ENCODE measurements at places on chromosomes 7 and 10.

GRCh38 chr7:100642534-100642907 lies 1.2 kb upstream of the TFR2 start:
- DNase-seq = peak; percentile 42

- no peak for DNase-seq
These were observed 673.1 kb downstream of the TNS3 start for GRCh38 chr7:46908770-46909169.

DNA sequence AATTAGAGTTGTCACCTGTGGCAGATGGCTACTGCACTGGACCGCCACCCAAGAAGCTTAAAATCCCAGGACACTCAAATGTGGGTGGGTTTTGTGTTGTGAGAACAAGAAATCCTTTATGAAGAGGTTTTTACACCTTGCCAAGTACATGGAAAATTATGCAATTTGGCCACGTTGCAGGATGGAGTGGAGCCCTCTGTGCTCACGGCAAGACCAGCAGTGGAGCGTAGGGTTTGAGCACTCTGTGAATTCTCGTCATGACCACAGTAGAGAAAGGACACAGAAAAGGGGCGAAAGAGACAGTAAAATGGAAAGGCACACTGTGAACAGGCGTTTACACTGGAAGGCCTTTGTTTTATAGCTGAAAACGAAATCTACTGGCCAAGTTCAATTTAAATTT lies 222.6 kb downstream of the ADARB2 start:
- no peak for DNase-seq

GRCh38 chr7:50504646-50505546 lies 54.7 kb upstream of the FIGNL1 start:
- DNase-seq = no peak

GRCh38 chr7:133535308-133535707 lies 282.4 kb downstream of the EXOC4 start:
- no peak for DNase-seq

GRCh38 chr7:29337546-29338116 lies 143.1 kb downstream of the CHN2 start:
- DNase-seq = peak; percentile 57

- DNase-seq = no peak
These were observed 191.0 kb upstream of the BET1 start for GRCh38 chr7:94195201-94195600.

GRCh38 chr10:100506596-100507356 lies 12.9 kb downstream of the SEC31B start:
- DNase-seq = no peak

GRCh38 chr10:118971876-118972275 lies 57.6 kb upstream of the NANOS1 start:
- DNase-seq = no peak

DNA sequence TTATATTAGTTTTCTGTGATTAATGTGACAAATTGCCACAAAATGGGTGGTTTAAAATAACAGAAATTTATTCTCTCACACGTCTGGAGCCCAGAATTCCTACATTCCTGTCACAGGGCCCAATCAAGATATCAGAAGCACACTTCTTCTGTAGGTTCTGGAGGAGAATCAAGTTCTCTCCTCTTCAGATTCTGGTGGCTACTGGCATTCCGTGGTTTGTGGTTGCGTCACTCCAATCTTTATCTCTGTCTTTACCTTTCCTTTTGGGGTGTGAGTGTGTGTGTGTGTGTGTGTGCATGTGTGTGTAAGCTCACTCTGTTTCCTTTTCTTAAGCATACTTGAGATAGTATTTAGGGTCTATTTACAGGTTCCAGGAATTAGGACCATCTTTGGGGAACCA lies 115.5 kb upstream of the DKK1 start:
- no peak for DNase-seq

DNA sequence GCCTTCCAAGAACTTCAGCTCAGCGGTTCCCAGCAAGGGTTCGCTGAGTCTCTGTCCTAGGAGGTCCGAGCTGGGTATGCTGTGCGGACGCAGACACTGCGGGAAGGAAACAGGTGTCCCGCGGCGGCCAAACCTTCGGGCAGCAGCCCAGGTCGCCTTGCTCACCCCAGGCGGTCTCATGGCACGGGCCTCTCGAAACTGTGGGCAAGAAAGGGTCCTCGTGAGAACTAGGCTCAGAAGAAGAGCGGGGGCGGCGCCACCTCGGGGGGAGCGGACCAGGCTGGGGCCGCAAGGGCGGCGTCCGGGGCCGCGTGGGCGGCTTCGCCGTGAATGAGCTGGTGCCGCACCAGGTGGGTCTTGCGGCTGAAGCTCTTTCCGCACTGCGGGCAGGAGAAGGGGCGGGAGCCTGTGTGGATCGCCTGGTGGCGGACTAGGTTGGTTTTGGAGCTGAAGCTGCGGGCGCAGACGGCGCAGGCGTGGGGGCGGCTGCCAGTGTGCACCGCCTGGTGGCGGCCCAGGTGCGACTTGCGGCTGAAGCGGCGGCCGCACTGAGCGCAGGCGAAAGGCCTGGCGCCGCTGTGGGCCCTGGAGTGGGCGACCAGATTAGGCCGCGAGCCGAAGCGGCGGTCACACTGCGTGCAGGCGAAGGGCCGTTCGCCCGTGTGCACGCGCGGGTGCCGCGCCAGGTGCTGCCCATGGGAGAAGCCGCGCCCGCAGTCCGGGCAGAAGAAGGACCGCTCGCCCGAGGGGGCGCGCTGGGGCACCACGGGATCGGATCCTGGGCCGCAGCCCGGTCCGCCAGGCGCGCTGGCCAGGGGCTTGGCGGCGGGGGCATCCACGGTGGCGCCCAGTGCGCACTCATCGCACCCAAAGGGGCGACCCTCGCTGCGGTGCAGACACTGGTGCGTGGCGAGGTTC lies 8.6 kb downstream of the ZNF467 start:
- no peak for DNase-seq

DNA sequence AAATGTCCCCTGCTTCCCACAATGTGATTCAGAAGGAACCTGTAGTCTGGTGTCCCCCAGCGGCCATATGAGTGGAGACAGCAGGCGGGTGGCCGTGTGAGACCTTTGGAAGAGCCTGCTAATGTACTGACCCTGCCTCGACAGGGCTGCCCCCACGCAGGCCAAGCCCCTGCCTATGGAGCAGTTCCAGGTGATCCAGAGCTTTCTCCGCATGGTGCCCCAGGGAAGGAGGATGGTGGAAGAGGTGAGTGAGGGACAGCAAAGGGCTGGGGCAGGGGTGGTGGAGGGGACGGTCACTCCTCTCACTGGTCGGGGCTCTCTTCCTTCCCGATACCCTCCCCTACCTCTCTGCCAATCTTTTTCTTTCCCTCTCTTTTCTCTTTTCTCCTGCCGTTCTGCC lies 55.7 kb downstream of the PALD1 start:
- no peak for DNase-seq

- no peak for DNase-seq
These were observed 18.2 kb upstream of the CDH23 start for GRCh38 chr10:71378336-71379117.

DNA sequence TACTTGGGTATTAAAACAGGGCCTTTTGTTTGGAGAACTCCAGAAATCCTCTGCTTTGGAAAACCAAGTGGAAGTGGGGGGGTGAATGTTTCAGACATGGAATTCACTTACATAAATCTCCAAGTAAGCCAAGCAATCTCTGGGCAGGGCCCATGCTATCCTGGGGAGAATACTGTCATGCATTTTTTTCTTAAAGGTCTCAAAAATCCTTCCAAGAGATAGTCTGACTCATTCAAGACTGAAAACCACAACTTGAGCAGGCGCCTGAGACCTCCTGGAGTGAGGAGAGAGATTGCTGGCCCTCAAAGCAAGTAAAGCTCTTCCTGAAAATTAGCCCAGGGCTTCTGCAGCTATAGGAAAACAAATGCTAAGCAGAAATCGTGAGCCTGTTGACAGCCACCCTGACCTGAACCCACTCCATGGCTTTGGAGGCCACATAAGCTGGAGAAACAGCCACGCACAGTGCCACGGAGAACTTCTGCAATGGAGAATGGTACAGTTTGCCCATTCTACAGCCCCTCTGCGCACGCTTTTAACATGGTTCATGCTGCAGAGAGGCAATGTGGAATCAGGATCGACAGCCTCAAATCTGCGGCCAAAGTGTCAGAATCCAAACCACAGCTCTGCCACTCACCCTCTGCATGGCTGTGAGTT lies 203.1 kb upstream of the AUTS2 start:
- no peak for DNase-seq

DNA sequence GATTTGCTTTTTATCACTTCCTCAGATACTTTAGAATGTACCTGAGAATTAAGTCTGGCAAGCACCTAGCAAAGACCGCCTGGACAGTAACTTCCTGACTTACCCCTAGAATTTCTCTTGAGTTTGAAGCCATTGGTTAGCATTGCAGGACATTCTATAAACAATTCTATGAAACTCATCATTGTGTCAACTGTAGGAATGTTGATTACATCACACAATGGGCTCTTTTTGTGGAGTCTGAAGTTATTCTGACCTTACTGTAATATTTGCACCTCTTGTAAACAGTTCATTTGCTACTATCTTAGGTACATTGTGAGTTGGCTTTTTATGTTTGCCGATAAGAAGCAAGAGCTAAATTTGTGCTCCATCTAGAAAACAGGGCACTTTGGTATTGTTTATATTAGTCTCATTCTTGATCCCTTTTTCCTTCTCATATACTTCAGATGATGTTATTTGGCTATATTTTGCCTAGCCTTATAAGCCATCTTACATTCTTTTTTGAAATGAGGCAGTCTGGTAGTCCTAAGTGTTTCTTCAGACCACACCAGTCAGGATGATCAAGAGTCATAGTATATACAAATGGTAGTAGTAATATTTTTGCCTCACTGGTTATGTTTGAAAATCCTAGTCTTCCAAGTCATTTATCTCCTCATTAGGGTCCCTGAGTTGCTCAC lies 52.4 kb downstream of the CASD1 start:
- no peak for DNase-seq

DNA sequence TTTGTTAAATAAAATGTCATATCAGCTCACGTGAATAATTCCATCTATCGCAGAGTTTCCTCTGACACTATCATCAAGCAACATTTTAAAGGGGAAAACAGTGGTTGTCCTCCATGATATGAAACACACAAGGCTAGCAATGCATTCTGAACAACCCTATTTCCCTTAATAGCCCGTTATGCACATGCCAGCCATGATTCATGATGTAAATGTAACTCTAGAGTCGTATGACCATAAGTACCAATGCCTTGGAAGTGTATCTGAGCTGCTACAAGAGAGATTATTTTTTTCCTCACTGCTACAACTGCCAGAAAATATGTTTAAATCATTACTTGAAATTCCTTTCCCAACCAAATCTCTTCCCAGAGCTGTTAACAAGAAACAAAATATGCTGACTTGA lies 159.4 kb downstream of the GRM8 start:
- DNase-seq = no peak

- DNase-seq = no peak
These were observed 32.5 kb downstream of the PDE1C start for GRCh38 chr7:32037650-32038198.

Data from CD4-positive, alpha-beta T cell treated with Interferon alpha-2 for 1 hour (primary cell).